HFFc6 (cell line): ENCODE measurements at places on chromosomes 2 and 18.

- peak; percentile 6 for DNase-seq
These were observed 185.2 kb upstream of the EPC2 start for GRCh38 chr2:148459377-148459778.

GRCh38 chr2:19687017-19687659 is 214.6 kb downstream of the TTC32 start:
- no peak for DNase-seq

DNA sequence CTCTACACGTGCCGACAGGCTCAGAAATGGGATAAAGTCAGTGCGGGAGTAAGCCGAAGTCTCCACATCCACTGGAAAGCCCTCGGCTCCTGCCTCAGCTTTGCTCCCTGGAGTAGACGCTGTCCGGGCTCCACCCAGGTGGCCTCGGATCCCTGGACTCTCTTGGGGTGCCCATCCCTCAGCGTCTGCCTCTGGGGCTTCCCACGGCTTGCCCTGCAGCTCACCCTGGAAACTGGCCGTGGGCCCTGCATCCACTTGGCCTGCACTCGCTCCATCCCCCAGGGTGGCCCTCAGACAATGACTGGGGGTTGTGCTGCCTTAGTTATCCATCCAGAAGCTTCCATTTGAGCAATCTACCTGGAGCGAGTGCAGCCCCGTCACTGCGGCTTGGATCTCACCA is 36.2 kb upstream of the TAF1B start:
- no peak for DNase-seq

- no peak for DNase-seq
These were observed 5.1 kb upstream of the TEX51 start for GRCh38 chr2:126893606-126894005.

GRCh38 chr2:224638301-224638823 is 53.2 kb upstream of the CUL3 start:
- DNase-seq = no peak

DNA sequence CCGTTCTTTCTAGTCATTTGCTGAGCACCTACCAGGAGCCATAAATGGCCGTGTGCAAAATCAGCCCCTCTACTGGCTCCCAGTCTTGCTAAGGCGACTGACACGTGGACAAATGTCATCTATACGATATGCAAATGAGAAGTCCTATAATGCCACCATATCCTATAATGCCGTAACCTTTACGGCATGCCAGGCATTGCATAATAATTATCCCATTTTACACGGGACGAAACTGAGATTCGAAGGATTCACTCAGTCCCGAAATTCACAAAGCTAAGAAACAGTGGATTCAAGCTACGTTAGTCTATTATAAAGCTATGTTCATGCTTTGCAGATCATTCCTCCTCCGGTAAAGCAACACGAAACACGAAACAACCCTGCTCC is 34.1 kb upstream of the RNF149 start:
- no peak for DNase-seq

DNA sequence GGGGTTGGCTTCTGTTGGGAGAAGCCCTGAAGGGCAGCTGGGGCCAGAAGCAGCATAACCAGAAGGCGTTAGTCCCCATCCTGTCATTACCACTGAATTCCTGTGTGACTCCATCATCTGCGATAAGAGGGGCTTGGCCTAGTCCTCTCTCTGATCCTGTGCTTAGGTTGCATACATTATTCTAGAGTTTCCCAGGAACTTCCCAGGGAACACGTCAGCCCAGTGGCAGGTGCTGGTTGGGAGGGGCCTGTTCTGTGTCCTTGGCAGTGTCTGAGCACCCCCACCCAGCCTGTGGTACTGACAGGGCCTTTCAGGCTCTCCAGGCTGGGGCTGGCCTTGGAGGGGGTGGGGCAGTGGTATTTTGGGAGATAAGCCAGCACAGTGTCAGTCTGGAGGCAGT is 4.5 kb upstream of the TOGARAM2 start:
- DNase-seq = peak; percentile 68

GRCh38 chr2:217277646-217278398 is 418.0 kb upstream of the TNP1 start:
- peak; percentile 90 for DNase-seq

- no peak for DNase-seq
These were observed 98.6 kb downstream of the HNRNPLL start for GRCh38 chr2:38504169-38504568.

GRCh38 chr2:44546459-44547127 is 184.8 kb downstream of the CAMKMT start:
- no peak for DNase-seq

- no peak for DNase-seq
These were observed 151.0 kb upstream of the DNMT3A start for GRCh38 chr2:25492726-25493125.

- no peak for DNase-seq
These were observed 67.6 kb downstream of the CRIM1 start for GRCh38 chr2:36423172-36423571.

DNA sequence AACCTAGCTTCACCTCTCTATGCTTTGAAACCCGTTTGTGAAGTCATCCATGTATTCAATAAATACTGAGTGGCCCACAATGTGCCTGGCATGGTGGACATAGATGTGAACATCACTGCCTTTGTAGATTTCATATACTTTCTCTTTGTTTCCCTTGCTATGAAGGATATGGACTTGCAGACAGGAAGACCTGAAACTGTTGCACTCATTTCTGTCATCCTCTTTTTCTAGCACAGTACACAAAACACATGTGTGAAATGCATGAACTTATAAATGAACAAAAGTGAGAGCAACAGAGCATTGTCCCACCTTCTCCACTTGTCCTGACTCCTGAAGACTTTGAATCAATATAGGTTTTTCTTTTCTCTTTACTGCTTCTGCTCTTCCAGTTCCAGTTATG is 249.4 kb upstream of the LINC00305 start:
- no peak for DNase-seq

DNA sequence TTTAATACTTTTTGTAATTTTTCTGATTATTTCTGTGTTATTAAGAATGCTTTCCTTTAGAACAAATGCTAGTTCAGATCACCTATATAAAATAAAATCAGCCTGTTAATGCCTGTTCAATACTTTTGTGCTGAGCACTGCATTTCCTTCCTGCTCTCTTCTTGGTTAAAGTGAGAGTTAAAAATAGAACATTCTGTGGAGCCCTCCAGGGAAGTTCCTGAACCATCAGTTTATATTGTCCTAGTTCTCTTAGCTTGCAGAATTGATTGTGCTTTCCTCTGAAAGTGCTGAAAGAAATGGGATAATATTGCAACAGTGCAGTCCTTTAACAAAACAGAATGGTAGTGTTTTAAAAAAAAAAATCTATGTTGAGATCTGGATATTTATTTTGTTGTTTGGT is 74.6 kb upstream of the UBXN4 start:
- DNase-seq = no peak

DNA sequence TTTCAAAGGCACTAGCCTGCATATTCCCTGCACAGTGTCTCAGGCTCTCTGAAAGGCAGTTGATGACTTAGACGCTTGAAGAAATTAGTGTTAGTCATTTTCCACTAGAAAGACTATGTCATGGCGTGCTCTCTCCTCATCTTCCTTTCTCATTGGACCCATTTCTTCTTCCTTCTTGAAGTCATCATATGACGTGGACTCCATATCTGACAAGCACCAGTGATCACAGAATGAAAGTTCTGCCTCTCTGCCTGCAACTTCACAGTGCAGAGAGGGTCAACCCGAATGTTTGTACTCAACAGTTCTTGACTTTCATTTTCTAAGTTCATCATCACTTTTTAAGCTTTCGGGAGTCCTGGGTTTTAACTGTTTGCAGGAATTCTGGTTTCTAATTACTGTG is 63.7 kb upstream of the CYRIA start:
- DNase-seq = no peak

- no peak for DNase-seq
These were observed 5.1 kb downstream of the POLR1B start for GRCh38 chr2:112547333-112547732.

DNA sequence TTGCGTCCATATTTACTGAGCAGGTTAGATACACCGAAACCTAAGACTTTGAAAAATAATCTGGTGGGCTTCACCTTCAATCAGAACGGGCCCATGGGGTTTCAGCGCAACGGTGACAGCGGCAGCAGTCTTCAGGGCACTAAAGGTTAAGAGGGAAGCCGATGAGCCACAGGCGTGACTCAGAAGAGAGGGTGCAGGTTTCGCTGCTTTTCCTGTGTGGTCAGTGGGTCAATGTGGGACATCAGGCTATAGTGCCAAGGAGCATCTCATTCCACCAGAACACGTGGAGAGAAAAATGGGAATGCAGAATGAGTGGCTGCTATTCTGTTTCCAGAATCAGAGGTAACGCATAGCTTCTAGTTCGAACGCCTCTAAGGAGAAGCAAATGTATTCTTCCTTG is 8.9 kb downstream of the PTGR3 start:
- DNase-seq = peak; percentile 73

- no peak for DNase-seq
These were observed 4.2 kb downstream of the ADCY3 start for GRCh38 chr2:24915796-24916195.

DNA sequence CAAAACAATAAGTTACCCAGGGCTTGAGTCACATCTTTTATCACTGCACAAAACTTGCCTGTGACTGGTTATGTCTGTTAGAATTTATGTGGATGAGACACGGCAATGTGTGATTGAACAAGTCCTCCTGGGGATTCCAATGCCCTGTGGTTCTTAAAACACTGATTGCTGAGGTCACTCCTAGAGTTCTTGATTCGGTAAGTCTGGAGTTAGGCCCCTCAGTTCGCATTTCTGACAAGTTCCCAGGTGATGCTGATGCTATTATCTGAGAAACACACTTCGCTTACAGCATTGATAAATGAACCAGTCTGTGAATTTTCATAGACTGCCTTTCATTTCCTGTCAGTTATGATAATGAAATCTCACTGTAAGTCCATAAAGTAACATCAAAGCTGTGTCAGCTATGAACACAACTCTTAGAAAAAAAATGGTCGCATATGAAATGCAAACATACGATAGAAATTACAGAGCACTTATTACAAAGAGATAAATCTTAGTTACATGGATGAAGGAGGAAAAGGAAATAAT is 214.0 kb downstream of the DLGAP1 start:
- DNase-seq = no peak

DNA sequence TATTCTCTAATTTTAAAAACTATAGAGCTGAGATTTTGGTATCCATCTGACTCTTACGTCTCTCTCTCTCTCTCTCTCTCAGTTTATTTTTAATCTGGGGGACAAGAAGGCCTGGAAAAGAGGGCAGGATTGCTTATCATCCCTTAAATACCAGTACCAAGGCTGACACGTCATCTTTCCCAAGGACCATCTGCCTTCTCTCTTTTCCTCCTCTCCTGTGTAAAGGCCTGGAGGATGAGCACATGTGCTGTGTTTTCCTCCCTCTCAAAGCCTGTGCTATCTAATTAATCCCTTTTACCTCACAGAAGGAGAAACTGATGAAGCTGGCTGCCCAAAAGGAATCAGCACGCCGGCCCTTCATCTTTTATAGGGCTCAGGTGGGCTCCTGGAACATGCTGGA is 7.3 kb downstream of the IL37 start:
- no peak for DNase-seq

- no peak for DNase-seq
These were observed 27.9 kb downstream of the GLS start for GRCh38 chr2:190908532-190908931.

DNA sequence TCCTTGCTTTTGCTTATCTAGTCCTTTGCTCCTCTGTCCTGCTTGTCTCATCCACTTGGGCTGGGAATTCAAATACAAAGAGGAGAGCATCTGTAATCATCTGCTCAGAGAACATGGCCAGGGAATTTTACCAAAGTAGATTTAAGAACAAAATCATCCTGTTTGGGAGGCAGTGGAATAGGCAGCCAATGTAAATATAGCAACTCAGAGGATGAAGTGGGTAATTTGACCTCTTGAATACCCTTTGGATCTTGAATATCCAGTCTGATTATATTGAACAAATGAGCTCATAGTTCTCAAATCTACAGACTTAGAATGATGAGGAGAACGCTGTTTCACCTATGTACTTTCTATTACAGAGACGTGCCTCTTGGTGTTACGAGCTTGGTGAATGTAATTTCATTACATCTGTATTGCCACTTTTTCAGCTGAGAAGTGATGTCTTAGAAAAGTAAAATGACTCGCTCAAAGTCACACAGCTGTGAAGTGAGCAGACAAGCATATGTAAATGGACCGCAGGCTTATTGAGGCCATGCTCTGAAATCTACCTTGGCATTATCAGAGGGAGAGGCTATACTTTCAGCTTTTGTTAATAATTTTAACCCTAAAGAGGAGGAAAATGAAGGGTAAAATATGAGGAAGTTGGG is 266.3 kb downstream of the MTX2 start:
- no peak for DNase-seq

GRCh38 chr2:54161660-54162424 is 46.4 kb downstream of the ACYP2 start:
- no peak for DNase-seq

DNA sequence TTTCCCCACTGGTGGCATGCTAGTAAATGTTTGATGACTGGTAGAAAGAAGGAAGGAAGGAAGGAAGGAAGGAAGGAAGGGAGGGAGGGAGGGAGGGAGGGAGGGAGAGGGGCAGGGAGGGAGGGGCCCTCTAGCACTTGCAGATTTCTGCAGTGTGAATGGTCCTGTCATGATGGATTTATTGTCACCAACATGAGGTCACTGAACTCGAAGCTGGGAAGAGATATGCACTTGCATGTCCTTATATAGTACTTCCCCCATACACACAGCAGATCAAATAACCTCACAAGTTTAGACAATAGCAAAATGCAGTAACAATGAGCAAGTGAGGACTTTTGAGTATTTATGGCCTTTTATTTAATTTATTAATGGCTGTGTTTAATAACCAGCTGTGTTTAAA is 44.5 kb upstream of the CXCR4 start:
- DNase-seq = no peak

GRCh38 chr18:28607991-28608390 is 431.1 kb upstream of the CDH2 start:
- DNase-seq = no peak

GRCh38 chr2:50858156-50858555 is 173.8 kb downstream of the NRXN1 start:
- no peak for DNase-seq
